Amniotic stem cell (primary cell): ENCODE measurements at places on chromosomes 11 and 22.
A peak's percentile ranks its signal among the peaks of the same experiment; 100 is the strongest.

DNA sequence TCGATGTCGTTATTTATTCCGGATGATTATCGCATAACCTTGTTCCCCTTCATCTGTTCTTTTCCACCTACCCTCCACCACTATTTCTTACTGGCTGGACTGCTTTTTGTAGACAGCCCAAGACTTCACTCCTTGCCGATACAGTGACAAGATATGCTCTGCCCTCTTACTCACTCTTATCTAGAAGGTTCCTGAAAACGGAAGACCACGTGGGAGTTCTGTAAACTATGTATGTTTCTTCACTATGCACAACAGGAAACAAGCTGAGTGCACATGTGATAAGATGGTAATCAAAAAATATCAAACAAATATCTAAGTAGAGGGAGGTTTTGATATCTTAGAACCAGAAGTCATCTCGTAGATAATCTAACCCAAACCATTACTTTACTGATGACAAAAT lies 122.9 kb upstream of the ARHGAP20 start:
- no peak for DNase-seq

DNA sequence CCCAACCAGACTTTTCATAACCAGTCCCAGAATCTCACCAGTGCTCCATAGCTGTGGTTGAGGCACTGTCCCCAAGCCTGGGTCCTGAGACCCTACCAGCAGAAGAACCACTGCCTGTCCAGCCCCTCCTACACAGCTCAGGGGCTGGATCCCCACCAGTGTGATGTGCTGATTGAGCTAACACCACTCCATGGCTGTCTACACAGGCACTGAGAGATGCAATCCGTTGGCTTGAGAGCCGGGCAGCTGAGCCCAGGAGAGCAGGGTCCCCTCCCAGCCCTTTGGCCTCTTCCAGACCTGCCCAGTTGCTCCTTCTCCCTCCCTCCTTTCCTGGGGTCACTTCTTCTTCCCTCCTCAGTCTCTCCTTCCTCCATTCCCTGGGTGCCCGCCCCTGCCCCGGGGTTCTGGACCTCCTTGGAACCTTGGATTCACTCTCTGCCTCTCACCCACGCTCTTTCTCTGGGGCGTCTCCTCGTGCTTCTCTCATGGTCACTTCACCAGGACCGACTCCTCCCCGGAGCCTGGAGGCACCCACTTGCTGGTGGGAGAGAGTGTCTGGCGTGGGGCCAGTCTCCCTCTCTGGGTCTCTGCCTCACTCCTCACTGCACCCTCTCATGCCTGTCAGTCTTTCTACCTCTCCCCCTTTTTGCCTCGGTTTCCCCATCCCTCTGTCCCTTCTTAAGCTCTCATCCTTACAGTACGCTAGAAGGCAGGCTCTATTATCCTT lies 706 bp upstream of the SCYL1 start:
- no peak for DNase-seq

- no peak for DNase-seq
Observed at GRCh38 chr11:86592047-86592591, 80.3 kb downstream of the ME3 start.

GRCh38 chr11:110762590-110762989 lies 50.4 kb upstream of the ARHGAP20 start:
- peak; percentile 43 for DNase-seq

GRCh38 chr11:25927411-25927953 lies 404.4 kb upstream of the ANO3 start:
- DNase-seq = no peak

DNA sequence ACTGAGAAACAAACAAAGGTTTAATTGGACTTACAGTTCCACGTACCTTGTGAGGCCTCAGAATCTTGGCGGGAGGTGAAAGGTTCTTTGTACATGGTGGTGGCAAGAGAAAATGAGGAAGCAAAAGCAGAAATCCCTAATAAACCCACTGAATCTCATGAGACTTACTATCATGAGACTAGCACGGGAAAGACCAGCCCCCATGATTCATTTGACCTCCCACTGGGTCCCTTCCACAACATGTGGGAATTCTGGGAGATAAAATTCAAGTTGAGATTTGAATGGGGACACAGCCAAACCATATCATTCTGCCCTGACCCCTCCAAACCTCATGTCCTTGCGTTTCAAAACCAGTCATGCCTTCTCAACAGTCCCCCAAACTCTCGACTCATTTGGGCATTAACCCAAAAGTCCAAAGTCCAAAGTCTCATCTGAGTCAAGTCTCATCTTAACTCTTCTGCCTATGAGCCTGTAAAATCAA lies 617.4 kb downstream of the CNTN5 start:
- no peak for DNase-seq

DNA sequence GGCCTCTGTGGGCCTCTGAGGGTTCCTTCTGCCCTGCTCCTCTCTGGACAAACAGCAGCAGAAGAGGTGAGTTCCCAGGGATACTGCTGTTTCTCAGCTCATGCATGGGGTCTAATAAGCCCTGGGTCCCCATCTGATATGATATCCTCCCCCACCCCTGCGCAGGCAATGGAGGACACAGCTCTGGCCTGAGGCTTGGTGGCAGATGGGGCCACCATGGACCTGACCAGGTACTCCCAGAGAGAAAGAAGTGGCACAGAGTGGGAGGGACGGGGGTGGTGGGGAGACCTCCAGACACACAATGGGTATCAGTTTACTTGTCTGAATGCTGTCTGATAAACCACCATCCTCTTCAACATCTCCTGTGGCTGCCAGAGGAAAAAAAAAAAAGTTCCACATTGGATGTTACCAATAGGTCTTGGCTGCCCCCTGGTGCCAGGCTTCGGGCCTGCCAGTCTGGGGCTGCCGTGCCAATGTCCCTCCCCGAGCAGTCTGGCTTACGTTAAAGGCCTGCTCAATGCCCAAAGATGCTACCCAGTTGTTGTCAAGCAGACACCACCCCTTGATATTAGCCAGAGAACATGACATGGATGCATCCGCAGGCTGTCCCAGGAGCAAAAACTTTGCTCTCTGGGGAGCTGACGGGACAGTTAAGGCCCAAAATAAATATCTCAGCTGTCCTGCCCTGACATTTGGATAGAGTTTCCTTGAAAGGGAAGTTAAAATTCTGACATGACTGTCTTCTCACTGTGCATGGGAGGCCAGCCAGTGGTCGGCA lies 27.9 kb upstream of the ABCC8 start:
- DNase-seq = peak; percentile 47

DNA sequence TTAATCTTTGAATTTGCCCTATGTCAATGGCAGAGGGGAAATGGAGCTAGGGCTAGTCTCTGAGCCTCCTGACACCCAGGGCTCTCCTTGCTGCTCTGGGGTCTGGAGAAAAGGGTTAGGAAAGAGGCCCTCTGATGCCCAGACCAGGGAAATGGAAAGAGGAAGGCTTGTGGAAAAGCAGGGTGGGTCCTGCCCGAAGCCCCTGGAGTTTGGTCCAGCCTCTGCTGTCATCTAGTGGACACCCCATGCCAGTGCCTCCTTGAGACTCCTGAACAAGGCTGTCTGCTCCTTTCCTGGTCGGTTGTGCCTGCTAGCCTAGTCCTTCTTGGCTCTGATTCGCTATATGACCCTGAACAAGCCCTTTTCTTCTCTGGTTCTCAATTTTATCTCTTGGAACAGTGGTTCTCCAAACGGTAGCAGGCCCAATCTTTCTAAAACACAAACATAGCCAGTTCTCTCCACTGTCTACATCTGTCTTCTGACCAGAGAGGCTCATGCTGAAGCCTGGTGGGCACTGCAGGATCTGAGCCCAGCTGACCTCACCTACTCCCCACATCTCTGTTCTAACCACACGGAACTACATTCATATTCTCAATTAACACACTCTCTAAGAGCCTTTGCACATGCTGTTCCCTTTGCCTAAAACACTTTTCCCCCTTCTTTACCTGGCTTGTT lies 8.8 kb upstream of the PLA2G3 start:
- DNase-seq = peak; percentile 41

GRCh38 chr11:117834838-117835443 lies 10.4 kb upstream of the FXYD2 start:
- no peak for DNase-seq
